ENCODE measurements at places on chromosomes 6 and 20.

GRCh38 chr6:146028252-146028795 lies 538 bp upstream of the GRM1 start:
- no peak for DNase-seq

- no peak for DNase-seq
Observed at GRCh38 chr6:143395699-143396098, 54.8 kb downstream of the ADAT2 start.

- DNase-seq: no peak
Observed at GRCh38 chr6:157329829-157330228, 6.5 kb upstream of the TMEM242 start.

DNA sequence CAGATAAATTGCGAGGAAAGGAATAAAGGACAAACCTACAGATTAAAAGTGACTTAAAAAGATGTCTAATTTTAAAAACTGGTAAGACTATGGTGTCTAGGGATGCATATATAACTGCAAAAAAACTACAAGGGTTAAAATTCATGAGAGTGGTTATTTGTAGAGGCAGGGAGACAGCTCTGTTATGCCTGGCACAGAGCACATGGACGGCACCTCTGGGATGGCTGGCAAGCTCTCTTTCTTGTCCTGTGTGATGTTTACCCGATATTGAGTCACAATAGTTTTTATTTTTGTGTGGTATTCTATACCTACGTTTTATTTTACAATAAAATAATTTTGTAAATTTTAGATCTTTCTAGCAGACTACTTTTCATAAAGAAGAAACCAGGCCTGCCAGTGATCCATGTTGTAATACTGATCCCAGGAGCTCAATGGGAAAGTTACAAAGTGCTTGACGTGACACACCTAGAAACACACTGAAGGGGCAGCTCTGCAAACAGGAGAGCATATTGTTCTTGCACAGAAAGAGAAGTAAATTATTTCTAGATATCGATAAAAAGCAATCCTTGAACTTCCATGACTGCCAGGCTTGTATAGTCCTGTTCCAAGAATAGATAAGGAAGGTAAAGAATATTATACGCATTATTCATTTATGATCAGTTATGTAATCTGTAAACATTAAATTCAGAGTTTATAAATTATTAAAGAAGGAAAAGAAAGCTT lies 290.0 kb downstream of the PTPRK start:
- no peak for DNase-seq

DNA sequence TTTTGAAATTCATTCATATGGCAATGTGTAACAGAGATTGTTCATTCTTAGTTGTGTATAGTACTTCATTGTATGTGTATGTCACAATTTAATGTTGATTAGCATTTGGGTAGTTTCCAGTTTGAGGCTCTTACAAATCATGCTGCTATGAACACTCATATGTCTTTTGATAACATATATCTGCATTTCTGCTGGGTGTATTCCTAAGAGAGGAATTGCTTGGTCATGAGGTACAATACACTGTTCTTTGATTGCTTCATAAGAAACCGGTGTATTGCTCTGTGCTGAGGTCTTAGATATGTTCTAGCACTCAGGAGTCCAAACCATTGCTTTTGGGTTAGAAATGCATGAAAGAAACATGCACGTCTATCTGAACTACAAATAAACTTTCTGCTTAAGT lies 492.9 kb upstream of the JAG1 start:
- no peak for DNase-seq

- DNase-seq: no peak
Observed at GRCh38 chr6:136510299-136510698, 39.9 kb downstream of the MAP7 start.

DNA sequence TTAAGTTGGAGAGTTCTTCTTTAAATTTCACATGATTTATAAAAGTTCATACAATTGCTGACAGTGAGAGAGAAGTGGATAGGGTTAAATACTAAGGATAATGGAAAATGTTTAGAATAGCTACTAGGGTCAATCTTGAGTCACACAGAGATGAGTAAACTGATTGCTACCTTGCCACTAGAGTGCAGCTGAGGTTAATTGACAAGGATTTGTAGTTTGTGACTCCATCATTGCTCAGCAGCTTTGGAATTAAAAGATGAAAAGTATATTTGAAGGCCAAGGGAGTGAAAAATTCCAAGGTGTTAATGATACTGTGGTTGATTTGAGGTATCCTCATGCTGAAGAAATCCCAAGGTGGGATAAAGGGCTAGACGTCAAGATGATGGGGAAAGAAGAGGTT lies 524.0 kb downstream of the UTRN start:
- no peak for DNase-seq

GRCh38 chr20:52972190-52972937 lies at the start of gene TSHZ2:
TSS of gene TSHZ2 (plus strand) at chr20:52972358. CDS start at chr20:52973294, 936 bp downstream.
- DNase-seq: peak; percentile 6

- DNase-seq: no peak
Observed at GRCh38 chr6:17998003-17998402, 10.6 kb upstream of the KIF13A start.

DNA sequence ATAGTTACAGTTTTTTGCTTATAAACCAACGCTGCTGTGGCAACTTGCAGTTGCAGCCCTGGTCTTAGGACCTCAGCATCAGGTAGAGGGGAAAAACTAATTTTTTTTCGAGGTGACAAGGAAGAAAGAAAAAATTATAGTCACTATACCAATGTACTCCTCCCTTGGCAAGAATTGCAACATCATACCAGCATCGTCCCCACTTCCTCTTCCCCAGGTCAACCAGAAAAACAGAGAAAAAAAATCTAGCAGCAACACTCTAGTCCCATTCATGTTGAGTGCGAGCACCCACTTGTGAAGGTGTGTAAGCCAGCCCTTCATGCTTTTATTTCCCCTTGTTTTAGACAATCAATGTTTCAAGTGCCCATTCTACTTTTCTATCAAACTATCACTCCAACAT lies 13.1 kb upstream of the DCBLD1 start:
- no peak for DNase-seq

DNA sequence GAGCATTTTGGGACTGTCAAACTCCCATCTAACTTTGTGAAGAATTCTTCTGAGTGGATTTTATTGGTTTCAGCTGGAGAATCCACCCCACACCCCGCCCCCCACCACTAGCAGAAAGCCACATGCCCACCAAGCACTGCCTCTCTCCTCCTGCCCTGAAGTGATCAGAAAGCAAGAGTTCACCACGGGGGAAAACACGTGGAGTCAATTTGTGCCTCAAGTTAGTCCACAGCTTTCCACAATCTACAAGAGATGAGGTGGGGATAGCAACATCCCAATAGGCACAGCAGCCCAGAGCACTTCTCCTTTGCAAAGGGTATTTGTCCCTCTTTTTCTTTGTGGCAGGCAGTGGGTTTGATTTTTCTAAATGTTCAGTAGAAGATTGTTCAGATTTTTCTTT lies 177.3 kb upstream of the NT5E start:
- no peak for DNase-seq

DNA sequence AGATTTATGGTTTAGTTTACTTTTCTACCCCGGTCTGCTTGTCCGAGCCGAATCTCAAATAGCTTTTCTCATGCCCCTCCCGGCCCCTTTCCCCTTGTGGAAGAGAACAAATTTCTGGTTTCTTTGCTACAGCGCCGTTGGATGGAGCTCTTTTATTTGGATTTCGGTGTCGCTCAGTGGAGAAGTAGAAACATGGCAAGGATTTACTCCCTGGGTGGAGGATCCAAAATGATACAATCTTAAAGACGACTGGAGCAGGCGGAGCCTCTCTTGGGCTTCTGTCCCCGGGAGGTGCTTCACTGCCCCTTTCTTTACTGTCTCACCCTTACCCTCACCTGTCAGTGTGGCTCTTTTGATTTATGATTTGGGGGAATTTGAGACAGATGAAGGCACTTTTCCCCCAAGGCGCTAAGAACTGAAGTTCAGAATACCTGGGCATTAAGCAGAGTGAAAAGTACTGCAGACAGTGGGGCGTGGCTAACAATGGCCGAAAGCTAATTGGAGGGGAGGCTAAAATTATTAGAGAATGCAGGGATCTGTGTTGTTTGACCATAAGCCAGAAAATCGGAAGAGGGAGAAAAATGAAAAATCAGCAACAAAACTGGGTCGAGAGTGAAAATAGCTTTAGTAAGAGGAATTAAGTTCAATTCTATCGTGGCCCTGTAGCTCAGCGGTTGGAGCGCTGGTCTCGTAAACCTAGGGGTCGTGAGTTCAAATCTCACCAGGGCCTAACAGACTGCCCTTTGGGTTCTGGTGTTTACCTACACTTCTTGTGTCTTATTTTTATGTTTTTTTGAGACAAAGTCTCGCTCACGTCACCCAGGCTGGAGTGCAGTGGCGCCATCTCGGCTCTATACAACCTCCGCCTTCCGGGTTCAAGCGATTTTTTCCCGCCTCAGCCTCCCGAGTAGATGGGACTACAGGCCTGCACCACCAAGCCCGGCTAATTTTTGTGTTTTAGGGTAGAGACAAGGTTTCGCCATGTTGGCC lies 145.1 kb upstream of the ZNF184 start:
- DNase-seq: no peak

GRCh38 chr20:40741507-40742106 lies 52.6 kb upstream of the MAFB start:
- DNase-seq: no peak

GRCh38 chr6:157763129-157763903 lies 59.7 kb upstream of the SNX9 start:
- DNase-seq: peak; percentile 36

- DNase-seq: no peak
Observed at GRCh38 chr6:40355532-40355931, 231.6 kb downstream of the LRFN2 start.

DNA sequence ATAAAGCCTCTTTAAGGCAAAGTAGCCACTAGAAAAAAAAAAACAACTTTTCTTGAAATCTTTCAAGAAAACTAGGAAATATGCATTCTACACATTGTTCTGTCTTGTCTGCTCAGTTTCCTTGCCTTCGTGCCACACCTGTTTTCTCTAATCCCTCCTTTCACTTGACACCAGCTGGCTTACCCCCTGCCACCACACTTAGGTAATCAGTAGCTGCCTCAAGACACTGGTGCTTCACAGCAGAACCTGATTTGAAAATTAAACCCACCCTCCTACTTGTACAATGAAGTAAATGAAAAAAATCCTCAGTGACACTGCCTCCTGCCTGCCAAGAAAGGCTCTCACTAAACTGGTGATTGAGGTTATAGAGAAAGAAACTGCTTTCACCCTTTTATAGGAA lies 45.8 kb upstream of the SCML4 start:
- no peak for DNase-seq

GRCh38 chr6:75934643-75935472 lies 137.6 kb downstream of the IMPG1 start:
- no peak for DNase-seq
